ENCODE measurements at places on chromosomes 11 and 22.
A peak's percentile ranks its signal among the peaks of the same experiment; 100 is the strongest.

- DNase-seq: no peak
Measured at GRCh38 chr11:9512370-9513019, 51.7 kb downstream of the ZNF143 start.

GRCh38 chr11:27592098-27592780, 85.7 kb upstream of the LIN7C start:
- DNase-seq: no peak

- no peak for DNase-seq
Measured at GRCh38 chr11:57585301-57585700, 12.2 kb upstream of the SERPING1 start.

GRCh38 chr11:62676698-62677097, 2.2 kb downstream of the UBXN1 start:
- DNase-seq: no peak

- no peak for DNase-seq
Measured at GRCh38 chr11:112658431-112658878, 302.8 kb upstream of the NCAM1 start.

GRCh38 chr22:42288791-42289190, 18.3 kb upstream of the TCF20 start:
- DNase-seq: no peak

- no peak for DNase-seq
Measured at GRCh38 chr11:118928870-118929500, 3.3 kb upstream of the BCL9L start.

DNA sequence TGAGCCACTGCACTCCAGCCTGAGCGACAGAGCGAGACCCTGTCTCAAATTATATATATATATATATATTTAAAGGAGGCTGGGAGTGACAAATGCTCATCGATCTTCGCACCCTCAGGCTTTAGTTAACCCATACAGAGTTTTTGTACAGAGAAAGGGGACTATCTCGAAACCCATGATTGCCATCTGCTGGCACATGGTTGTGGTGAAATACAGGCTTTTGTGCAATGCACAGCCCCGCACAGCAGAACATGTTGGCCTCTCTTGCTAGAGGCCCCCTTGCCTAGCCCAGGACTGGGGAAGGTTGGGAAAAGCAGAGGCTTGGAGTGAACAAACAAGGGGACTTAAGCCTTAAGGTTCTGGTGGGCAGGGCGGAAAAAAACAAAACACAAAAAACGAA, 3.6 kb downstream of the MYBPC3 start:
- DNase-seq: no peak

DNA sequence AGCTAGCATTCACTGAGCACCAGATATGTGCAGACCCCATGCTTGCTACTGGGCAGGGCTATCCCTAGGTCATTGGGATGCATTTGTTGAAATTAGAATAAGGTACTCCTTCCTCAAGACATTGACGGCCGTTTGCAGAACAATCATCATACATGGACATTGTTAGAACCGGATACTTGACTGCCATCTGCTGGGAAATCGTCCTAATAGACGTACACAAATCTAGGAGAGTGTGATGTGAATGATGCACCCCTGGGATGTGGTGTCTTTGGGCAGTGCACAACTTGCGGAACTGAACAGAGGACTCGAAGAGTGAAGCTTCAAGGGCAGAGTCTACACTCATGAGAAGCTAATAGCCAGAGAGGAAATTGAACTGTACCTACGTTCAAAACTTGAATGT, 35.9 kb downstream of the MYO18B start:
- DNase-seq: no peak

DNA sequence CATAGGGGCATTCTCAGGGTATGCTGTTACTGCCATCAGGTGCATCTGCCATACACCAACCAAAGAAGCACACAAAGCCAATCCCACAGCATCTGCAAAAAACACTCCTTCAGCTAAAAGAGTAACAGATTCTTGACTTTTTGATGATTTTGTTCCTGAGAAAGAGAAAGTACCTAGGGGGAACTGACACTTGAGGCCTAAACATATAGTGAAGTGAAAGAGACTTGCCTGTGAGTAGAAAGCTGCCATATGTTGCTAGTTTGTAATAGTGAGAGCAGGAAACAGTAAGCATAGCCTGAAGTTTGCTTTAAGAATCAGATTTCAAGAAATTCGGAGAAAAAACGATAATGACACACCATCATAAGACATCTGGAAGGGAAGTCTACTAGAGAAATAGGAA, 97.9 kb upstream of the CTSC start:
- no peak for DNase-seq

- no peak for DNase-seq
Measured at GRCh38 chr11:69640995-69641581, at the start of gene CCND1. Gene CCND1 (plus strand): TSS chr11:69641156. CDS start chr11:69641314, 158 bp downstream.

DNA sequence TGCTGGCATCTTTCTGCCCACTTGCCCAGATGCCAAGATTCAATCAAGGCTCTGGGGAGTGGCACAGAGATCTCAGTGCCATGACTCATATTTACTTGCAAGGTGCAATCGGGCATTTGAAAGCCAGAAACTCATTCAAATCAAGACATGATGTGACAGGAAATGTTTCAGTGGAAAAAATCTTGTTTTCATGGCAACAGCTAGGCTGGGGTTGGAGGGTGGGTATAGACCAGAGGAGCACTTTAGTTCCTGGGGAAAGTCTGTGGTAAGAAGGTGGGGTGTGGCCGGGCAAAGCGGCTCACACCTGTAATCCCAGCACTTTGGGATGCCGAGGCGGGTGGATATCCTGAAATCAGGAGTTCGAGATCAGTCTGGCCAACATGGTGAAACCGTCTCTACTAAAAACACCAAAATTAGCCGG, 1.2 kb downstream of the MAJIN start:
- no peak for DNase-seq

- no peak for DNase-seq
Measured at GRCh38 chr11:26247340-26247739, 84.6 kb upstream of the ANO3 start.

- no peak for DNase-seq
Measured at GRCh38 chr11:11243590-11244469, 109.2 kb downstream of the CSNK2A3 start.

DNA sequence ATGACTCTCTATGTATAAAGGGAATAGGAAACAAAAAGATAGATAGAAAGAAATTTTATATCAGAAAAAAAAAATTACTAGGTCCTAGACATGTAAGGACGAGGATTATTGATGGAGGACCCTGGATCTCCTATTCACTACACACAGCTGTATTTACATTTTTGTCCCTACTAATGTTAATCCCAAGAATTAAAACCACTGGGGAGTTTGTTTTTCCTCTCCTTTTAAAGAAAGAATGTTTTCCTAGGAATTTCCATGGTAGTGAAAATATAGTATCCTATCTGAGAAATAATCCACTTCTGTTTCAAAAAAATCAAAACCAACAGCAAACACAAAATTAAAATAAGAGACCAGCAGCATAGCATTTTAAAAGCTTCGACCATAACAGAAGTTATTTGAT, 41.1 kb downstream of the PDGFD start:
- DNase-seq: no peak

- no peak for DNase-seq
Measured at GRCh38 chr11:95912902-95913560, 10.9 kb downstream of the MTMR2 start.

- no peak for DNase-seq
Measured at GRCh38 chr11:76073724-76074123, 132.6 kb downstream of the WNT11 start.

- no peak for DNase-seq
Measured at GRCh38 chr11:121489823-121490222, 37.1 kb upstream of the SORL1-AS1 start.

- no peak for DNase-seq
Measured at GRCh38 chr11:17019232-17019631, 5.0 kb upstream of the PLEKHA7 start.

GRCh38 chr22:25497181-25497641, 67.3 kb upstream of the GRK3 start:
- no peak for DNase-seq

DNA sequence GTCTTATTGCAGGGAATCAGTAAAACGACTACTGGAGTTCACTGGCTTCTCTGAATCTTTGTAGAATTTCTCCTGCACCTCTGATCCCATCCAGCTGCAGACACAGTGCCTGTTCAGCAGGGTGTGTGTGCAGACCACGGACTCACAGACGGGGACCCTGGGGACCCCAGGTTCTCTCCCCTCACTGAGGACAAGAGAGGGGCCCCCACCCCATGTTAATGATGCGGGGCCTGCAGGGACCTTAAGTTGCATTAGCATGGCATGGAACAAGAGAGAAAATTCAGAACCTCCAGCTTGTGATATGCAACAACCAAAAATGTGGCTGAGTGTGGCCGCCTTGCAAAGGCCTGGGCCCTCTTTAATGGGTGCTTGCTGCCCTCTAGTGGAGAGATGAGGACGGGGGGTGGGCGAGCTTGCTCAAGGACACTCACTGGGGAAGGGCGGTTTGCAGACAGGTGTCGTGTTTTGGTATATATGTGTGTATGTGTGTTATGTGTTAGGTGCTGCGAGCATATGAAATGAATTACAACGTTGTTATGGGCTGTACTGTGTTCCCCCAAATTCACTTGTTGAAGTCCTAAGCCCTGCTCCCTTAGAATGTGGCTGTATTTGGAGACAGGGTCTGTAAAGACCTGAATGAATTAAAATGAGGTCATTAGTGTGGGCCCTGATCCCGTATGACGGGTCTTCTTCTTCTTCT, 84.4 kb upstream of the SEPTIN5 start:
- DNase-seq: peak; percentile 81

- no peak for DNase-seq
Measured at GRCh38 chr11:112292785-112293407, 32.2 kb upstream of the PLET1 start.

DNA sequence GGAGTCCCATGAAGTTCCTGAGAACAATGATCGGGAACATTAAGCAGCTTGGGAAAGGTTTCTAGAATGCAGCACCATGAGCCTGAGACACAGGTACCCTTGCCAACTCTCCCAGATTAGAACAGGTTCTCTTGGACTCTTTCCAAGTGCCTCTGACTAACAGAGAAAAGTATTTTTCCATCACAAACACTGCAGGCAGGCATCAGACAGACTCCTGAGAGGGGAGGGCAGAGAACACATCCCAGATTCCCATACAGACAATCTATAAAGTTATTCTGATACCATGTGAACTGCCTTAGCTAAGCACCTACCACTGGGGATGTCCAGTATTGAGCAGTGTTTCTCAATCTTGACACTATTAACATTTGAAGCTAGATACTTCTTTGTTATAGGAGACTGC, 27.3 kb downstream of the SERGEF start:
- DNase-seq: no peak

DNA sequence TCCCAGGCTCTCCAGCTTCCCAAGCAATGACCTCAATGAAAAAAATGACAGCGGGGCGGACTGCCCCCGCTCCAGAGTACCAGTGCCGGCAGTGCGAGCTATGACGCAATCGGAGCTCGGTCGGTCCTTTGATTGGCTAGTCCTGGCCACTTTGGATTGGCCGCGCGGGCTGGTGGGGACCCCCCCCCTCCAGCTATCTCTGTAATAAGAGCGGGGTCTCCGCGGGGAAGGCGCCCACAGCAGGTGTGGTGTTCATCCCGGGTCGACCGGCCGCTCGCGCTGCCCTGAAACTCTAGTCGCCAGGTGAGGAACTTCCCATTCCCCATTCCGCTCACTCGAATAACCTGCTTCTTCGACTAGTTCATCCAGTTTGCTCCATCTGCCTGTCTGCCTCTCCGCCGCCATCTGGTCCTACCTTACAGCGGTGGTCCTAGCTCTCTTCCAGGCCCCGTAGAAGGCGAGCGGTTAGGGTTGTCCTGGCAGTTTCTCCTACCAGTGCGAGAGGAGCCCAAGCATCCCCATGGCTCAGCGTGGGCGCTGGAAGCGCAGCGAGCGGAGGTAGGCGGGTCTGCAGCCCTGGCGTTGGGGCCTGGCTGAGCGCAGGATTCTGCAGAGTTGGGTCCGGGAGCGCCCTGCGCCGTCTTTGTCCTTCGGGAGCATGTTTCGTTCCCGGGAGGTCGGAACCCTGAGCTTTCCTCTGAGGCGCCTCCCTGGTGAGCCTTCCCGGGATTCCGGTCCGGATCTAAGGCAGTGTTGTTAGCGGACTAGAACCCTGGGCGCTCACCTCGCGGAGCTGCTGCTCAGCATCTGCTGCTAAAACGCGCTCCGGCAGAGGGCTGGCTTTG, at the start of gene CALCB:
CALCB (plus strand) TSS at position 233 of the 845 bp plus-strand sequence. CDS start 1,126 bp downstream, outside the sequence.
- DNase-seq: no peak

GRCh38 chr11:43393765-43394355, 35.1 kb downstream of the TTC17 start:
- DNase-seq: no peak

DNA sequence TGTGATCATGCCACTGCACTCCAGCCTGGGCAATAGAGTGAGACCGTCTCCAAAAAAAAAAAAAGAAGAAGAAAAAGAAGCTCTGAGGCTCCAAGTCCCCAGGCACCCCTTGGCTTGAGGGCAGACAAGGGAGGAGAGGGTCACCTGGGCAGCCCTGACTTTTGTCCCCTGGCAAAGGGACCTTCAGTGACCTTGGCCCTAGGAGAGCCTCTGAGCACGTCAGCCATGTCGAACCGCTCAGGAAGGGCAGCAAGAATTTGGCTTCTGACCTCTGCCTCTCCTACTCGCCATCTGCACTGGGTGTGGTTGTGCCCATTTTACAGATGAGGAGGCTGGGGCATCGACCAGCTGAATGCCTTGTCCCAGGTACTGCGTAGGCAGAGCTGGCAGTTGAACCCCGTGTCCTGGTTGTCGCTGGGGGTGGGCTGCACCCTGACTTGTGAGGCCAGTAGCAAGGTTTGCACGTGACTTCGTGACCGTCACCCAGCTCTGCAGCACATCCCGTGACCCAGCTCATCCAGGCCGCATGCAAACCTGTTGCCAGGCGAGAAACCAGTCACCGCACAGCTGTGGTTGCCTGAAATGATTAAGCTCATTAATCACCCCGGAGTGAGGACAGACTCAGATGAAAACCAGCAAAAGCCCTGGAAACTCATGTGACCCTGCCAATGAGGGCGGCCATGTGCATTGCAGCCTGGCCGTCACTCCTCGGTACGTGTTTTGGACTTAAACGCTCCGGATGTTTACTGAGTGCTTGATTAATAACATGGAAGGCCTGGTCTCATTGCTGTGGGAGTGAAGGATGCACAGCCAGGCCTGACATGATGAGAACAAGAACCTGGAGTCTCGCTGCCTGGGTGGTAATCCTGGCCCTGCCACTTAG, 47.7 kb upstream of the PPP6R3 start:
- DNase-seq: no peak

DNA sequence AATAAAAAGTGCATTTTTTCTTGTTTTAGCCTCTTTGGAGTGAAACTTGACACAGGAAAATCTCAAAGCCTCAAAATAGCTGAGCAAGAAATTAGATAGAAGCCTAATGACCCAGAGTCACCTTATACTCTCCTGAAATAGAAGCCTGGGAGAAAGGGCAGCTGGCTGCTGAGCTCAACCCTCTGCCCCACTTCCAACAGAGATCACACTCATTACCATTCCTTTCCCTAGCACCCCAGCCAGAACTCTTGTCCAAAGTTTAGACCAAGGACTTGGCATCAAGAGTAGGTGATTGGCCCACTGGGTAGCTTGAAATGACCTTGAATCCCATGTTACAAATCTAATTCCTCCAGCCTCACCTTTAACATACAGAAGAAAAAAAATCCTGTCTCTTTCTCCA, 62.7 kb upstream of the AMOTL1 start:
- DNase-seq: no peak

DNA sequence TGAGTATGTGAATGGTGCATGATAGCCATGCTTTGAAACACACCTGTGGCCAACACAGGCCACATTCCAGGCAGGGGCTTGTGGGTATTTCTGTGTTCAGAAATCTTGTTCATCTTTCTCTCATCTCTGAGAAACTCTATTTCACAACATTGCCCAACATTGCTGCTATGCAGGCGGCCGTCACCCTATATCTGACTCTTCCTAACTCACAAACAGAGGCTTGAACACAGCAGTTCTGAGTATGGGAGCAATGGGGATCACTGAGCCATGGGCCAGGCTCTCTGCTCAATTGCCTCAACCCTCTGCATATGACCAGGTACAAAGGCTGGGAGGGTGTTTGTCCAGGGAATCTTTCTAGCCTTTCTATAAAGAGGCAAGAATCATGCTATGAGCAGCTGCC, 259.9 kb downstream of the BUD13 start:
- no peak for DNase-seq

Measured in activated CD4-positive, CD25-positive, alpha-beta regulatory T cell treated with anti-CD3 and anti-CD28 coated beads, Interleukin-2, amount 50 U/mL, for 16 hours (primary cell).